ENCODE measurements at places on chromosomes 3 and 15.

DNA sequence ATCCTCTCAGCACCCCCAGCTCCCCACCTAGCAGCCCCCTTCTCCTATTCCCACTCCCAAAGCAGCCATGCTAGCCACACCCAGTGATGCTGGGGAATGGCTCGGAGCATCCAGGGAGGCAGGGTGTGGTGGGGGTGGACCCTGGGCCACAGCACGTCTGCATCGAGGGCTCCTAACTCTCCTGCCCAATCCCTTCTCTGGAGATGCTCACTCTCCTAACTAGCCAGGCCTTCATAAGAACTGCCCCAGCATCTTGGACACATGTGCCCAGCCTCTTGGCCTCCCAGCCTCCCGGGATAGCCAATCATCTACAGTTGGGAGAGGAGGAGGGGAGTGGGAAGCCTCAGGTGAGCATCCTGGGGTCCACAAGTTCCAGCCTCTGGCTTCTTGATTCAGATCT lies 2.7 kb downstream of the PCBP4 start:
- DNase-seq, result no peak

DNA sequence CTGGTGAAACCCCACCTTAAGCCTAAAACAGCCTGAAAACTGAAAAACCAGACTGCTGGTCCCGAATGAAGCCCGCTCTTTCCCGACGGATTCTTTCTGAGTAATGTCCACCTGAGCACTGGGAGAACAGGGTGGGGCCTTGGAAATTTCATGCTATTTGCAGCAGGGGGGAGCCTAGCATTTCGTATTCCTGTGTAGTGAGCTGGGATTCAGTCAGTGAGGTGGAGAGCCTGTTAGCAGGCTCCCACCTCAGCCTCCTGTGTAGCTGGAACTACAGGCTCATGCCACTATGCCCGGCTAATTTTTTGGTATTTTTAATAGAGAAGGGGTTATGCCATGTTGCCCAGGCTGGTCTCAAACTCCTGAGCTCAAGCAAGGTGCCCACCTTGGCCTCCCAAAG lies 74.7 kb downstream of the CMTM8 start:
- no peak for DNase-seq

GRCh38 chr15:64251121-64251520 lies 88.3 kb upstream of the PPIB start:
- no peak for DNase-seq

GRCh38 chr3:108569336-108569735 lies 19.9 kb downstream of the CIP2A start:
- DNase-seq, result no peak

GRCh38 chr3:153623834-153624233 lies 461.8 kb downstream of the RAP2B start:
- DNase-seq, result no peak

DNA sequence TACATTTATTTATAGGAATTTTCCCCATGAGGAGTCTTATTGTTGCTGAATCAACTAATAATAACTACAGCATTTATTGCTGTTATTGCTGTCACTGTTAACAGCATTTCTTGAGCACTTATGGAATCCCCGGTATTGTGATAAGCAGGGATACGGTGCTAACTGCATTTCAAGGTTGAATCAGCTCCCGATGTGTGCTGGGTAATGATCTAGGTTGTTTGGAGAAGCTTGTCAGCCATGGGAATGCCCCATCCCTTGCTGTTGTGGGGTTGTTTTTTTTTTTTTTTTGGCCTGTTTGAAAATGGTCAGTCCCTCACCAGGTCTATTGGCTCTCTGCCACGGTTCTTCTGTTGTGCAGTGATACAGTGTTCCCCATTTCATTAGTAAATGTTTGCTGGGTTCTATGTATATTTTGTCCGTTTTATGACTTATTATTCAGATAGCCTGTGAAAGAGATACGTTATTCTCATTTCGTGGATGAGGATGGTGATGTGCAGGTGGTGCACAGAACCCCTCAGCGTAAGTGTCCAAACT lies 48.5 kb downstream of the MED12L start:
- DNase-seq, result no peak

- no peak for DNase-seq
Measured at GRCh38 chr3:136444581-136444980, 194.4 kb downstream of the PCCB start.

- DNase-seq, result no peak
Measured at GRCh38 chr15:67832897-67833709, 6.7 kb downstream of the RNU6-1 start.

- DNase-seq, result no peak
Measured at GRCh38 chr15:28907338-28907960, 21.7 kb downstream of the APBA2 start.

DNA sequence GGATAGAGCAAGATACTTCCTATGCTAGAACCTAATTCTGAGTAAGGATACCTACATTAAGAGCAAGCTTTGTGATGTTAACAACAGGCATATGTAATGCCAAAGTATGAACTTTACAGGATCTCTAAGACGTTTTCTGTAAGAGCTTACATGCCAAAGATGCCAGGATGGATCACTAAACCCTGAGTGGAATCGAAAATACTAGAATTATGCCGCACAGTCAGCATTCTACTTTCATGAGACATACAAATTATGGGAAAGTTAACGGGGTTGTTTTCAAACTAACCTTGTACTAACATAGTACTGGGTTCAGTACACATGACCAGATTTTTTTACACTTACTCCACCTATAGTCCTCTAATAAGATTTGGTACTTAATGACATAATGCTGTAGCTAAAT lies 55.1 kb downstream of the AAGAB start:
- DNase-seq, result no peak

DNA sequence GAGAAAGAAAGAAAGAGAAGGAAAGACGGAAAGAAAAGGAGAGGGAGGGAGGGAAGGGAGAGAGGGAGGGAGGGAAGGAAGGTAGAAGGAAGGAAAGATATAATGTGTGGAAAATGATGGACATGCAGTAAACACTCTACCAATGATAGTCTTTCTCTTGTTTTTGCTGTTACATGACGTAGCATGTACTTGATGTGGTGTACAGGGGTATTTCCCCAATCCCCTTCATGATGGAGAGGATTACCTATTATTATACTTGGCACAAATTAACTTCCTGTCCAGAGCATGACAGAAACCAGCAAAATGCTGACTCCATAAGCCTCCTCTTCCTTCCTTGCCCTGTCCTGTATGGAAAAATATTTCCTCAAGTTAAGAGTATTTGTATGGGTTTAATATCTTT lies 124.4 kb downstream of the B3GALNT1 start:
- DNase-seq, result no peak

GRCh38 chr3:9340472-9340902 lies 22.4 kb upstream of the THUMPD3 start:
- no peak for DNase-seq

DNA sequence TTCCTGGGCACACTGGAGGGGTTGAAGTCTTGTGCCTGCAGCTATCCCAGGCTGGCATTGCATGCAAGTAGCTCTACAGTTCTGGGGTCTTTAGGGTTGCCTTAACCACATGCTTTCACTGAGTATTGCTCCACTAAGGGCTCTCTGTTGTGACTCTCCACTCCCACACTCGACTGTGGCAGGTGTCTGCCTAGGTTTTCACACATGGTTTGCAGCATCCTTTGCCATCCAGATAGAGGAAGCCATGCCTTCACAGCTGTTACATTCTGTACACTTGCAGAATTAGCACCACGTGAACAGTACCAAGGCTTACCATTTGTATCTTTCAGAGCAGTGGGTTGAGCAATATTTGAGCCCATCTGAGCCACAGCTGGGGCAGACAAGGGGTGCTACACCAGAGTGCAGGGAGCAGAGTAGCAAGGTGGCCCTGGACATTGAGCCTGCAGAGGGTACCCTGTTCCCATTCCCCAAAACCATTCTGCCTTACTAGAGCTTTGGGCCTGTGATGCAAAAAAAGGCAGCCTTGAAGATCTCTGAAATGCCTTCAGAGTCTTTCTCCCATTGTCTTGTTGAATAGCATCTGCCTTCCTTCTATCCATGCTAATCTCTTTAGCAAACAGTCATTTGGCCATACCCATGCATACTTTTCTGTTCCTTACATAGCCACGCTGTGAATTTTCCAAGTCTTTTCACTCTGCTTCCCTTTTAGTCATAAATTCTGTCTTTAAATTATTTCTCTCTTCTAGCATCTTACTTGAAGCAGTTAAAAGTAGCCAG lies 95.2 kb upstream of the PLCL2 start:
- DNase-seq, result no peak

DNA sequence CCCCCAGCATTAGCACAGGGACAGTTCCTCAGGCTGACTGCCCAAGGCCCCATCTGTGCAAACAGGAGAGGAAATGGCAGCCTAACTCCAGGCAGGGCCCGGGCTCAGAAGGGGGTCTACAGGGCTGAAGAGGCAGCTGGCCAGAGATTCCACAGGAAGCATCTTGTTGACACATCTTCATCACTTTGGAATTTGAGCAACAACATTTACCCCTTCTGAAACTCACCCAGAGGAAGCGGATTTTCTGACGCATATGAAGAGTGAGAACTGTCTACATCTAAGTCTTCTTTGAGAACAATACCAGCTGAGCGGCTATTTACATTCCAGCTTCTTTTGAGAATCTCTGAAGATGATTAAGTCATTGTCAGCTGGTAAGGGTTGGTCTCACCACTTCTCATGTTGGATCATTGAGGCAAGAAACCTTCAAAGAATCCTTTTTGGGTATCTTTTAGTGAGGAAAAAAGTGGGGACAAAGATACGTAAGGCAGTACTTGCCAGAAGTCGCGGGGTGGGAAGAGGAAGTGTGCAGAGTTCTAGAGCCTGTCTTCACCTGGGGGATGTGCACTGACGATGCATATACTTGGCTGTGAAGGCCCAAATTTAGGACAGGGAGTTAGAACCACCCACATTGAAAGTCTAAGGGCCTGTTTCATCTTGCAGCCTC lies 25.4 kb upstream of the SRP14 start:
- DNase-seq, result no peak

DNA sequence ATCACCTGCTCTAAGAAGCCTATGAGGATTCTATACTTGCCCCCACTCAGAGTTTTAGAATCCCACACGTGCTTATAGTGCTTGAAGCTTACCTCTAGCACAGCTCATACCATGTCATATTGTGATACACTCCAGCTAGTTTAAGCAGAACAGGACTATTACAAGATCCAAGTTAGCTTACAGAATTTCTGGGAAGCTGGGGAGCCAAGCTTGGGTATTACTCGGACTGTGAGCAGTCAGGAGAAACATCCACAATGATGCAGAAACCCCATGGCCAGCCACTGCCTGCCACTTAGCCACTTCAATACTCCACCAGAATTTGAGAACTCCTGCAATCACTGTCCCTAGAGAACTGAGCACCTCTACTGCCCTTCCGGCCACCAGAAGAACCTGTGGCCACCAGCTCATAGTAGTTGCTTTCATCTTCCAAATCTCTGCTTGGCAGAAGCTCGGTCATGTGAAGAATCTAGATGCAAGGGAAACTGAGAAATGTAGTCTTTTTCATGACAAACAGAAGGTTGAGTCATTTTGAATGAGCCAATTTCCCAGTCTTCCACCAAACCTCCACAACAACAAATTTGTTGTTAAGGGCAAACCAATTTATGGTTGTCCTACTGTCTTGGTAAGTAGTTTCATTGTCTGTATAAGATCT lies 27.7 kb upstream of the SSR3 start:
- DNase-seq, result no peak

DNA sequence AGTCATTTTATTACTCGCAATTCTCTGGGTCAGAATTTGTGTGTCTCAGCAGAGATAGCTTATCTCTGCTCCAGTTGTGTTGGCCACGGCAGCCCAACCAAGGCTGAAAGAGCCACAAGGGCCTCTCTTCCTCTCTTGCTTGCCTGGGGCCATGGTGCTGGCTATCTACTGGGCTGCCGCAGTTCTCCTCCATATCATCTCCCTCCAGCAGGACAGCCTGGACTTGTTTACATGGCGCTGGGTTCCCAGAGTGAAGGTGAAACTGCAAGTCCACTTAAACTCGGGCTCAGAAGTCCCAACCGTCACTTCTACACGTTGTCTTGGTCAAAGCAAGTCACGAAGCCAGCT lies 134.8 kb downstream of the UACA start:
- DNase-seq, result no peak

DNA sequence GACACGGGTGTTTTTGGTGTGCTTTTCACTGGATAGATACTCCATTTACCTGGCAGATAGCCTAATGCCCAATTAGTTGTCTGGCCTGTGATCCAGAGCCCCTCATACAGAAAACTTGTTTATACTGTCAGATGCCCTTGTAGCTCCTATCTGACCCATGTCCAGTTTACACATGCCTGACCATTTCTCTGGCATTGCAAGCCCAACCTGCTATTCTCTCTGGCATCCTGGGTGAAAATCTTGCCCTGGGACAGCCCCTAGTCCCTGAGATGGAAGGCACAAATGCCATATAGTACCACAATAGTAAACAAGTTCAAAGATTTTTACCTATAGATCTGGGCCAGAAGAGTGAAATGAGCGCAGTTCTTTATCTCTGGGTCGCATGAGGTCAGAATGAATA lies 212.6 kb downstream of the ZBBX start:
- no peak for DNase-seq

- no peak for DNase-seq
Measured at GRCh38 chr3:194270627-194271459, 80.3 kb downstream of the CPN2 start.

GRCh38 chr3:113086560-113087461 lies 96.0 kb downstream of the GTPBP8 start:
- no peak for DNase-seq

DNA sequence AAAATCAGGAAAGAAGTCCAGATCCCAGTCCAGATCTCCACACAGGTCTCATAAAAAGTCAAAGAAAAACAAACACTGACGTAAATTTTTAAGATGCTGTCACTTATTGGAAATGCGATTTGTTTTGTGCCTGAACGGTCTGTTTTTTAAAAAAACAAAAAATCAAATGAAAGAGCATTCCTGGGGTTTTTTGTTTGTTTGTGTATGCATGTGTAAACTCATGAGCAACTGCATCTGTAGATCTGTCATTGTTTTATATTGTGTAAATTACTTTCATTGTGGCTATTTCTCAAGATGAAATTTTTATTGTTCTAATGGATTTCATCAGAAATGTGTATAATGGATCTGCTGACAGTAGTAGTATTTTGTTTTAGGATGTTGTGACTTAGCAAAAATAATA lies 55.0 kb downstream of the U2SURP start:
- DNase-seq, result no peak

DNA sequence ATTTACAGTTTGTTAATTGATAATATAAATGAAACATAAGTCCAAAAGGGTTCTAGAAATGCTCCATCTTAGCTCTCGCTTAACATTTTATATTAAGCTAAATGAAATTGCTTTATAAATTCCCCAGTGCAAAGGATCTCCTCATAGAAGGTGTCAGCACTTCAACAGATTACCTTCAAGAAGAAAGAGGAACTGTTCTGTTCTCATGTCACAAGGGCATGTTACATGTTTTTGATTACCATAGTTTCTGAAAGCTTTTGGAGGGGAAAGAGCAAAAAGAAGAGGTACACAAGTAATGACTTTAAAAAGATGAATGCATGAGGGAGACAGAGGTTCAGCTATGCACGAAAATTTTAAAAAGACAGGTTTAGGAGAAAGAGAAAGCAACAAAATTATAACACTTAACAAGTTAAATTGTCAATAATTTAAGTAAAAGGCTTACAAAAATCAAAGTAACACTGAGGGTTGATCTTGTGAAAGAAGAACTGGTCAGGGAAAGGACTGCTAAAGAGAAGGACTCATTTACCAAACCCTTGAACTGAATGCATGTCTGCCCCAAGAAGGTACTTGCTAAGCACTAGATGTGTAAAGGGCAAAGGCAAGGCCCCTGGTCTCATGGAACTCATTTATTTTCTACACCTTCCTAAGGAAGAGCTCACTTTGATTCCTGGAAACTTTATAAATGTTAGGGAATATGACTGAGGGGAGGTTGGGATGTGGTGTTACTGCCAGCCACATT lies 45.1 kb downstream of the CCDC191 start:
- DNase-seq, result no peak
